ENCODE measurements at places on chromosomes 3 and 15.

GRCh38 chr3:192413461-192413860, 313.9 kb downstream of the FGF12 start:
- no peak for DNase-seq

- no peak for DNase-seq
Measured at GRCh38 chr3:173025941-173026340, 115.1 kb downstream of the SPATA16 start.

DNA sequence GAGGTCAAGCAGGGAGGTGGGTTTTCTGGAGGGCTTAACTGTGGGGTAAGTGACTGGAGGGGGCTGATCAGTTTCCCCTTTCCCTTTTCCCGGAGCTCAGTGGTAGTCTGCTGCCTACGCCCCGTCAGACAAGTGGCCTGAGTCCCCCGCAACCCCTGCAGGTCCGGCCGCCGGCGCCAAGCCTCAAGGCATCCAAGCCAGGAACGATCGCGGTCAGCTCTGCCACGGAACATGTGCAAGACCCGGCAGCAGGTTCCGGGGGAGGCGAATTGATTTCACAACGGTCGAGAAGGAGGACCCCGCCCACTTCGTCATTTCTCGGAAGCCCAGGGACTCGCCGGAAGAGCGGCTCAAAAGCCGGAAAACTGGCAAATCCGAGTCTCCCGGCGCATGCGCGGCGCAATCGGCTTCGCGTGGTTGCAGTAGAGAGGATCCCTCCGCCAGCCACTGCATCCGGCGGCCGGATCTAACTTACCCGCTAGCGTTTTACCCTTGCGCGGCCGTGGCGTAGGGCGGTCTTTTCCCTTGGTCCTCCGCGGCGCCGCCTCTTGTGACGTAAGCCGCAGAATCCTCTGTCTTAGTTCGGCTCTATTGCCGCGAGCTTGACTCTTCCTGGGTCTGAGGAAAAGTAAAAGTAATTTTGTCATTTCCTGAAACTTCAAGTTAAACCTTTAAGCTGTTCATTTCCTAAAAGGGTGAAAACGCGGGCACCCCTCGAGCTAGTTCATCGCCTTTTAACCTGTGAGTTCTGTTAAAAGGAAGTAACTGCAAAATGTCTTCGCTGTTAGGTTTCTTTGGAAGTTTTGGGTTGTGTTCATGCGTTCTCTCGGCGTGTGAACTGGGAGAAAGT, 14.9 kb upstream of the CCNL1 start:
- peak; percentile 99 for DNase-seq

DNA sequence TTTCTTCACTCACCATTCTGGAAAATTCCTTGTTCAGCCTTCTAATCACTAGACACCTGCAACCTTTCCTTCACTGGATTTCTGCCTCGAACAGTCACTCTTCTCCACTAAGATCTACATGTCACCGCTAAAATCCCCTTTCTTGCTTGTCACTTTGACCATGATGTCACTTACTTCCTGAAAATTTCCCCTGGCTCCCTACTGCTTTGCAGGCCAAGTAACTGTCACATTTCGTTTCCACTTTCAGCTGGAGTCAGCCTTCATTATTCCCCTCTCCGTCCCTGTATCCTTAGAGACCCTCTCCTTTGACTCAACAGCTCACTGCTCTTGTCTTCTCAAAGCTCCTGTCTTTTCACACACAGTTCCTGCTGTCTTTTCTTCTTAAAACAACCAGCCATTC, 15.9 kb downstream of the CHL1 start:
- no peak for DNase-seq

DNA sequence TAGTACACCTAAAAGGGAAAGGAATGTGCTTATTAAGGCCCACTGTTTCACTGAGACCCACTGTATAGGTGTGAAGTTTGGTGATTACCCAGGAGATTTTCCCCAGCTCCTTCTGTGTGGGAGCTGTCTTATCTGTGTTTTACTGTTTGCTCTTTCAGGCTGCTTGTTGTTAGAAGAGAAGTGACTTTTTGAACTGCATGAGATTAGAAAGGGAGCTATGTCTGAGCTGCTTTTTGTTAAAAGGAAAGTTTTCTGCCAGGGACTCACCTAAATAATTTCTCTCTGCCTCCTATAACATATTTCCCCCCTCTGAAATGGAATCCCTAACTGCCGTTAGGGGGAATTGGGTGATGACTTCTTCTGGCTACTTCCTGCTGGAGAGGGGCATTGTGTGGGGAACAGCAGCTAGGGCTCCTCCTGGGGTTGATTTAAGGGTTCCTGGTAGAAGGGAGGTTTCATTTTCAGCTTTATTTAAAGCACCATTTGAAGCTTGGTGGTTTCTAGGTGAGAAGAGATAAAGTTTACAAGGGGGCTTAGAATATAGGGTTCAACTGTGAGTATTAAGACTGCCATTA, 77.1 kb upstream of the ATP11B start:
- no peak for DNase-seq

- no peak for DNase-seq
Measured at GRCh38 chr15:39807791-39808190, 25.1 kb upstream of the FSIP1 start.

DNA sequence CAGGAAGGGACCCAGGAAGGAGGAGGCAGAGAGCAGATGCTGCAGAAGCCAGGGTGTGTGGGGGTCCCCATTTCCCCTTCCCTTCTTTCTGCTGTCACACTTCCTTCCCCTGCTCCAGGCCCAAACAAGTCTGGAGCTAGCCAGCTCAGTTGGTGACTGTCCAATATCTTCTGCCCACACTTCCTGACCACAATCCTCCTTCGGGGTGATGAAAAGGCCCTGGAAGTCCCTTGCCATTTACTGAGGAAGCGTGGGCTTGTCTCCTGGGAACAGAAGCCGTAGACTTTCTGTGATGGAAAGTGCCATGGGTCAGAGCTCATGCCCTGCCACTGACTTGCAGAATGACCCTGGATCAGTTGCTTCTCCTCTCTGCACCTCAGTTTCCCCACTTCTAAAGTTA, 39.0 kb downstream of the ANAPC13 start:
- no peak for DNase-seq

DNA sequence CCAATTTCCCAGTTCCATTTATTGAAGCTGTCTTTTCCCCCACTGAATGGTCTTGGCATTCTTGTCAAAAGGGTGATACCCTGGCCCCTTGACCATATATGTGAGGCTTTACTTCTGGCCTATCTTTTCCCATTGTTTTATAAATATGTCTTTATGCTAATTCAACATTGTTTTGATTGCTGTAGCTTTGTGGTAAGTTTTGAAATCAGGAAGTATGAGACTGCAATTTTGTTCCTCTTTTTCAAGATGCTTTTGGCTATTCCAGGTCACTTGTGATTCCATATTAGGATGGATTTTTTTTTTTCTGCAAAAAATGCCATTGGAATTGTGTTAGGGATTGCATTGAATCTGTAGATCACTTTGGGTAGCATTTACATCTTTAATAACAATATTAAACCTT, 141.2 kb upstream of the MANF start:
- no peak for DNase-seq
